ENCODE measurements at places on chromosomes 11 and 22. TPM values are rescaled to one million over a fixed set of nuclear protein-coding genes. Genes with fewer than 3 reads are reported as not detected.

- no peak for DNase-seq
Measured at GRCh38 chr11:78180751-78181150, 7.7 kb downstream of the KCTD21 start.

- peak; percentile 8 for DNase-seq
Measured at GRCh38 chr11:113332023-113332422, 17.6 kb downstream of the TTC12 start.

- no peak for DNase-seq
Measured at GRCh38 chr11:79942090-79942489, 501.3 kb upstream of the TENM4 start.

GRCh38 chr22:22009661-22010060 is 27.1 kb upstream of the TOP3B start:
- no peak for DNase-seq

DNA sequence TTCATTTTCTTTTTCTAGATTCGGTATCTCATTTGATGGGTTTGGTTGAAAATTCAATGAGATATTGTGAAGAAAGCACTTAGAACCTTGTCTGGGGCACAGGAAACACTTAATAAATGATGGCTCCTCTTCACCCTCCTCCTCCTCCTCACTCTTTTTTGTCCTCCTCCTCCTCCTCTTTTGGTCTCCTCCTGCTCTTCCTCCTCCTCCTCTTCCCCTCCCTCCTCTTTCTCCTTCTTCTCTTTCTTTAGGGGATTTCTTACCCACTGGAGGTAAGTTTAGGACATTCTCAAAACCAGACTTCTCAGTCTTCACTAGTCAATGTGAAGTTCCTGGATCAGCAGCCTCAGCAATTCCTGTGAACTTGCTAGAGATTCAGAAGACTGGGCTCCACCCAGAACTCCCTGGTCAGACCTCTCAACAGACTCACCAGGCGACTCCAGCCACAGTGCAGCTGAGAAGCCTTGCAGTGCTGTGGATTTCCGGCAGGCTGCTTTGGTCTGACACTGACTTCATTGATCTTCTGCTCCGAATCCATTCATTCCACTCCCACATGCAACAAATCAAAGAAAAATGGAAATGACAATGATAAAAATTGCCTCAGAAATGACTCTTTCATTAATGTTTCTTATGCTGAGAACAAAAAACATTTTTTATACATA is 368.6 kb upstream of the B3GAT1 start:
- no peak for DNase-seq

GRCh38 chr11:123472236-123472935 is 42.3 kb downstream of the GRAMD1B start:
- DNase-seq = no peak

CCDC15 gene
- polyA plus RNA-seq = 3.0 TPM

HEPN1 gene
- 0.20 TPM for polyA plus RNA-seq

NLRP6 gene
- polyA plus RNA-seq = not detected

GLB1L3 gene
- polyA plus RNA-seq = 0.08 TPM
